ENCODE measurements at places on chromosomes 2 and 18. TPM values are rescaled to one million over a fixed set of nuclear protein-coding genes. Genes with fewer than 3 reads are reported as not detected.

DNA sequence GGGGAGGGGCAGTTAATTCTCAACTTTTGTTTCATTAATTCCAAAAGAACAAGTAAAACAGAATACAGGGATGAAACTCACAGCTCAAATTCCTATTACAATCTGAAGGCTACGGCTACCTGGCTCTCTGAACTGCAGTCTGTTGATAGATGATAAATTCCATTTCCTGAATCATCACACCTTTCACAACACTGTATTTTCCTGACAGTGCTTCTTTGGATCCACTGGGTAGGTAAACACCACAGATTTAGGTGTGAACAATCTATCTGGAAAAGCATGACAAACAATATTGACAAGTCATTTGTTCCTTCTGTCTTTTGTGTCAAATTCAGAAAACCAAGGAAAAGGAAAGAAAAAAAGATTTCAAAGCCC, 843.2 kb downstream of the LRRTM4 start:
- no peak for DNase-seq

CCDC102B gene
- 3.3 TPM for total RNA-seq

ERLEC1 gene
- total RNA-seq, result 24.4 TPM

GRCh38 chr2:146173934-146174333, 1654.0 kb upstream of the ZEB2 start:
- no peak for DNase-seq

SLC16A14 gene
- total RNA-seq, result 2.2 TPM

DNA sequence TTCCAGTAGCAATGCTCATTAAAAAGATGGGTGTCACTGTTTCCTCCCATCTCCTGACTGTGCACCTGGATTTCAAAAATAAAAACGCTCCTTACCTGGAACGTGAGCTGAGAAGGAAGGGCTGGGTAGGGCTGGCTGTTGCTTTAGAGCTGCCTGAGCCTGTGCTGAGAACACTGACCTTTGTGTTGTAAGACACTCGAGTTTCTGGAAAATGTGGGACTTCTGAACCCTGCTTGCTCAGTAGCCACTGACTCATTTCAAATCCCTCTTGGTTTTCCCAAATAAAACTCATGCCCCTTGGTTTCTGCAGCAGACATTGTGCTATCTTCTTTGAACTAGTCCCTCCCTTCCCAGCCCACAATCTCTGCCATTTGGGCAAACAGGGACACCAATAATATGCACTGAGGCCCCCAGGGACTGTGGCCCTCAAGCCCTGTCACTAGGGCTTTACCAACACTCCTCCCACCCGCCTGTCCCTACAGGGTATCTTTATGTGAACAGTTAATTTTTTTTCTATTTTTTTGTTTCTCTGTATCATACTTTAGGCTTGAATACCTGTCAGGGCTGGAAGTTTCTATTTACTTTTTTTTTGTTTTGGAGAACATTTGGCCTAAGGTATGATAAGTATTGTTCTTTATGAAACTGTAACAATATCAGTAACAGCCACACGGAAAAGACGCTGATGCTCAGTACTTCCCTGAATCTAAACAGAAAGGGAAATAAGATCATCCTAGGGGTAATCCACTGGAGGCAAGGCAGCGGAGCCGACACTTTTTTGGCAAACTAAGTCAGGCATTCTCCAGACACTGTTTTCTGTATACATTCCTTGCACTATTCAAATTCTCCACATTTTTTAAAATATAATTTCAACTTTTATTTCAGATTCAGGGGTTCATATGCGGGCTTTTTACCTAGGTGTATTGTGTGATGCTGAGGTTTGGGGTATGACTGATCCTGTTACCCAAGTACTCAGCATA, 280.2 kb downstream of the STK39 start:
- DNase-seq, result no peak

- peak; percentile 18 for DNase-seq
These were observed 108.3 kb downstream of the PIEZO2 start for GRCh38 chr18:11040823-11041656.

DNA sequence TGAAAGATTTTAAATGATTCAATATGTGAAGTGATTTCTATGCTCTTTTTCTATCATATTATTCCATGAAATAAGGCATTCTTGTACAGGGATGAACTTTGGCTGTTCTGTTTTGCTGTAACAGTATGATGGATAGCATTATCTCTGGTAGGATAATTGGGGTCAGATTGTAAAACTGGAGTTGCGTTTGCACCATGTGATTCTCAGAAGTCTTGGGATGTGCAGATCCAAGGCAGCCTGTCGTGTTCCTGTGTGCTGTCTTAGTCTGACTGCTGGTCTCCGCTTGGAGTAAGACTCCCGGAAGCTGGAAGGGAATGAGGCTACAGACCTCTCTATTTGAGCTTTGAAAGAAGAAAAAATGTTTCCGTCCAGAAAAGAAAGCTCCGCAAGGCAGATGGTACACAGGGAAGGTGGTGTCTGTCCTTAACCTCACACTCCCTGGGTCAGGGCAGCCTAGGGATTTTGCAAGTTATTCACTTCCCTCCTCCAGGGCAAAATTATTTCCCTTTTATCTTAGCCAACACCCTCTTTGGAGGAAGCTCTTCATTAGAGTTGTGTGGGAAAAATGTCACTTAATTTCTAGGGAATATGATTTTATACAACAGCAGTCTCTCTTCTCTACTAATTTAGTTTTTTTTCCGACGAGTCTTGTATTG, 250.6 kb downstream of the PTPRM start:
- no peak for DNase-seq

- no peak for DNase-seq
These were observed 211.3 kb upstream of the HNRNPA3 start for GRCh38 chr2:177001334-177001733.

DNA sequence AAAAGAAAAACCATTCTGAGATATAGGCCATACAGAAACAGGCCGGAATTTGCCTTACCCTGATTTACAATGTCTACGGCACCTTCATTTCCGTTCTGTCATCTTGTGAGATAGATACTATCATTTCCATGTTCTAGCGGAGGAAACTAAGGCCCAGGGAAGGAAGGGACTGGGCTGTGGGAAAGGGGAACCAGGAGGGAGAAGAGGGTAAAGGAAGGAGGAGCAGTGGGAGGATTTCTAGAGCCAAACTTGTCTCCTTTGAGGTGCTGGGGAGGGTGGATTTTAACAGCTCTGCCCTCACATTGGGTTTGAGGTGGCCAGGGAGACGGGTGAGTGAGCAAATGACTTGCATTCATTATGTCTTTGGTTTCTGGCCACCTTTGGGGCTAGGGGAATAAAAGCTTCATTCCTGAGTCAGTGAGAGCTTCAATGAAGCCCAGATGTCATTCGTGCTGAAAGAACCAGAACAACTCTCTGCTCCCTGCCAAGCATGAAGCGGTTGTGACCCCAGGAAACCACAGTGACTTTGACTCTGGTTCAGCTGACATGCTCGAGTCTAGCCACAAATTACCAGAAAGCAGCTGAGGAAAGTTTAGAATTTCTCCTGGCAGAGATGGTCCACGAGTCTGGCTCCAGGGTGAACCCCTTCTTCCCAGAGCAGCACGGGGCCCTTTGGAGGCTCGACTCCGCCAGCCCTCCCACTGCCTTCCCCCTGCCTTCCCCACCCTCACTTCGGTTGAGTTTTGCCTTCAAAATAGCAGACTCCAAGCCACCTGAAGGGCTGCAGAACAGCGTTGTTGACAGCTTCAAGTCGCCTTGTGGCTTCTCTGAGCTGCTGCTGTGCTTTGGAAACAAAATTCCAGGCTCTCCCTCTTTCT, 3.8 kb downstream of the ACTG2 start:
- DNase-seq, result peak; percentile 72

DNA sequence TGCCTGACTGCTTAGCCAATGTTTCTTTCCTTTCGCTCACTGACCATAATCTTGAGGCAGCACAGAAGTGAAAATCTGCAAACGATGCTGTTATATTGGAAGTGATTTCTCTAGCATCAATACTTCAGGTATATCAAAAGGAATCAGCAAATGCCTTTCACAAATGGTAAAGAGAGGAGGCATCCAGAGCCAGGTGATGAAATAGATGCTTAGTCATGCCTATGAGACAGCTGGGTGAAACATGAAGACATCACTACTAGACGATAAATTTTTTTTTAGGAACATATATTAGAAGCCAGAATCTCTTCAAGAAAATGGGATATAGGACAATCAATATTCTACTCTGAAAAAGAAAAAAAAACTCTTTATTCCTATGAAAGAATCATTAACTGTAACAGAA, 249.2 kb upstream of the SLC39A10 start:
- no peak for DNase-seq

- no peak for DNase-seq
These were observed 2.8 kb downstream of the TMEM150A start for GRCh38 chr2:85599468-85600234.

PLEK gene
- total RNA-seq, result 5.6 TPM

IRS1 gene
- 4.6 TPM for total RNA-seq

KLHL41 gene
- total RNA-seq, result 0.34 TPM

GRCh38 chr2:140565756-140566155, 1565.1 kb downstream of the LRP1B start:
- no peak for DNase-seq

GRCh38 chr2:145044491-145044890, 524.6 kb upstream of the ZEB2 start:
- DNase-seq, result no peak

KLHL30 gene
- total RNA-seq, result not detected

- no peak for DNase-seq
These were observed 10.9 kb downstream of the FEZ2 start for GRCh38 chr2:36587101-36587500.

- no peak for DNase-seq
These were observed 28.4 kb downstream of the ADCYAP1 start for GRCh38 chr18:933082-933481.

LONRF2 gene
- 0.25 TPM for total RNA-seq

GRCh38 chr2:198309673-198310280, 505.4 kb downstream of the PLCL1 start:
- peak; percentile 62 for DNase-seq

DNA sequence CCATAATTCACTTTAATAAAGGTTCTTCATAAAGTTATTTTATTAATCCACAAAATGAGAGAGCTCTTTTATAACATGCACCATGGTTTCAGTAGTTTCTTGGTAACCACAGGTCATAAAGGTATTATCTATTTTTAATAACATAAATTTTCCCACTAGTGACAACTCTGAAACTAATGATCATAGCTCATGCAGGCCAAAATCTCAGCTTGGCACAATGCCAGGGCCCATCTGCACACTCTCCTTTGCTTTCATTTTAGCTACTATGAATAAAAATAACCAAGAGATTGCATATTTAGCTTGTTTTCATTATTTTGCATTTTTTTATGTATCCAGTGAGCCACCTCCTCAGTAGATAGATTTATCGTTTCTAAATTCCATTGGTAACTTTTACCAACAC, 691.8 kb upstream of the CHAC2 start:
- DNase-seq, result no peak

DNA sequence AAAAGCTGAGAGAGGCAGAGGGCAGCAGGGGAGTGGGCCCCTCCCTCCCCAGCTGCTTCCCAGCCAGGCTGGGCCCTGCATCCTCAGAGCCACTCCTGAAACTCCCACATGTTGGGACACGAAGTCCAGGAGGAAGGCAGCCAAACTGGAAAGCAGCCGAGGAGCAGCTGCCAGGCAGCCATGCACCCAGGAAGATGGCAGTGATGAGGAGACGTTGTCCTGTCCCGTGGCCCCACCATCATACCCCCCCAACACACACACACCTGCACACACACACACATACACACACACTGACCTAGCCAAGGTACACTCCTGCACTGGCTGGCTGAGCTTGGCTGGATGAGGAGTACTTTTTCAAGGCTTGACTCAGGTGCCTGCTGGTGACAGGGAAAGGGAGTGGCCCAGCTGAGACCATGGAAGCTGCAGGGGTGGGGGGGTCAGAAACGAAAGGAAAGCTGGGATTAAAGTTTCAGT, 106.0 kb downstream of the CYP26B1 start:
- DNase-seq, result no peak

DNA sequence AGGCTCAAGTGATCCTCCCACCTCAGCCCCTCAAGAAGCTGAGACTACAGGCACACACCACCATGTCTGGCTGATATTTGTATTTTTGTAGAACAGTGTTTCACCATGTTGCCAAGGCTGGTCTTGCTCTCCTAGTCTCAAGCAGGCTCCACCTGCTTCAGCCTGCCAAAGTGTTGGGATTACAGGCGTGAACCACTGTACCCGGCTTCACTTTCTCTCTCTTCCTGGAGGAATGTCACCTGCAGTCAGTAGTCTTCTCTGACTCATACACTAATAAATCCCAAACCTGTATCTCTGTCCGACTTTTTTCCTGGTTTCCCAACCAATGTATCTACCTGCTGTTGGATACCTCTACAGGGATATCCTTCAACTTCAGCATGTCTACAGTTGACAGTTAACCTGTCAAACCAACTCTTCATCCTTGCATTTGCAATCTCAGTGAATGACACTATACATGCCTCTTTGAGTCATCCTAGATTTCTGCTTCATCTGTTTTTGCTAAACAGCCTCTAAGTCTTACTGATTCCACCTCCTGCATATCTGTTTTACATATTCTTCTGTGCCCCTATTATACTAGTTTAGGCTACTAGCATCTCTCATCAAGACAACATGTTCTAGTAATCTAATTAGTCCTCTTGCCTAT, 54.5 kb downstream of the RBBP8 start:
- DNase-seq, result no peak

DNA sequence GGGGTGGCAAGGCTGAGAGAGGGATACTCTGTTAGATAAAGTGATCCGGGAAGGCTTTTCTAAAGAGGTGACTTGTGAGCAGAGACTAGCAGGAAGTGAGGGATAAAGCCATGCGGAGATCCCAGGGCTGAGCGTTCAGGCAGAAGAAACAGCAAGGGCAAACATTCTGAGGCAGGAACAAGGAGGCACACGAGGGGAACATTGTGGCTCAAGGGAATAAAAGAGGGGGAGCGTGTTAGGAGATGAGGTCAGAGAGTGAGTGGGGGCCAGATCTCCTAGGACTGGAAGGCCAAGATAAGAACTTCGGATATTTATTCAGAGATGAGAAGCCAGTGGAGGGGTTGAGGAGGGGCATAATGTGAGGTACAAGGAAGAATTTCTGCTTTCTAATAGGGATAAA, 67.1 kb downstream of the ACTR2 start:
- DNase-seq, result no peak

IL1RL2 gene
- total RNA-seq, result 1.4 TPM

All from activated T-cell treated with anti-CD3 and anti-CD28 coated beads, Interleukin-2, amount 50 U/mL, for 72 hours (primary cell).